Activated naive CD8-positive, alpha-beta T cell treated with anti-CD3 and anti-CD28 coated beads for 36 hours (primary cell): ENCODE measurements at places on chromosomes 1 and 21.
A peak's percentile ranks its signal among the peaks of the same experiment; 100 is the strongest.

- DNase-seq: no peak
These were observed 22.4 kb upstream of the EXO1 start for GRCh38 chr1:241825581-241825980.

- DNase-seq: no peak
These were observed 49.5 kb upstream of the BCL10 start for GRCh38 chr1:85325920-85326319.

- peak; percentile 19 for DNase-seq
These were observed 159.5 kb downstream of the SLC45A1 start for GRCh38 chr1:8477166-8477982.

- no peak for DNase-seq
These were observed 10.8 kb upstream of the PCBP3 start for GRCh38 chr21:45632637-45633251.

GRCh38 chr1:245942856-245943255 lies 564.2 kb downstream of the SMYD3 start:
- DNase-seq: no peak

GRCh38 chr1:41862384-41863221 lies 56.1 kb downstream of the HIVEP3 start:
- DNase-seq: peak; percentile 64

GRCh38 chr1:31784356-31785019 lies 20.3 kb upstream of the ADGRB2 start:
- DNase-seq: no peak
